ENCODE measurements at places on chromosomes 16 and 17.

- DNase-seq, result no peak
These were observed 51.4 kb downstream of the MFSD11 start for GRCh38 chr17:76789235-76789788.

- no peak for DNase-seq
These were observed 56.2 kb downstream of the MAP2K6 start for GRCh38 chr17:69470702-69471101.

GRCh38 chr16:70657956-70658355, 11.6 kb downstream of the IL34 start:
- no peak for DNase-seq

- no peak for DNase-seq
These were observed 57.8 kb upstream of the CIBAR2 start for GRCh38 chr16:85170066-85170491.

- DNase-seq, result no peak
These were observed 5.3 kb upstream of the TAOK1 start for GRCh38 chr17:29384901-29385300.

GRCh38 chr17:17350491-17351355, 47.5 kb downstream of the NT5M start:
- no peak for DNase-seq

DNA sequence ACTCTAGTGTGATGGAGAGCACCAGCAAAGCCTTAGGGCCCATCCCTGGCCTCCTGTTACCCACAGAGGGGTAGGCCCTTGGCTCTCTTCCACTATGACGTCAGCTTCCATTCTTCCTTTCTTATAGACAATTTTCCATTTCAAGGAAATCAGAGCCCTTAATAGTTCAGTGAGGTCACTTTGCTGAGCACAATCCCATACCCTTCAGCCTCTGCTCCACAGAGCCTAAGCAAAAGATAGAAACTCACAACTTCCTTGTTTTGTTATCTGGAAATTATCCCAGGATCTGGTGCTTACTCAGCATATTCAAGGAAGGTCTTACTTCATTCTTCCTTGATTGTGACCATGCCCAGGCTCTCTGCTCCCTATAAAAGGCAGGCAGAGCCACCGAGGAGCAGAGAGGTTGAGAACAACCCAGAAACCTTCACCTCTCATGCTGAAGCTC, at the start of gene CCL8:
Gene CCL8, plus strand, starts transcription at position 397 of the 445 bp plus-strand sequence. CDS start 67 bp downstream, outside the sequence.
- no peak for DNase-seq

- no peak for DNase-seq
These were observed 24.9 kb upstream of the LRRC37A start for GRCh38 chr17:46270032-46270431.

GRCh38 chr17:73637866-73638265, 6.4 kb downstream of the SDK2 start:
- DNase-seq, result no peak

DNA sequence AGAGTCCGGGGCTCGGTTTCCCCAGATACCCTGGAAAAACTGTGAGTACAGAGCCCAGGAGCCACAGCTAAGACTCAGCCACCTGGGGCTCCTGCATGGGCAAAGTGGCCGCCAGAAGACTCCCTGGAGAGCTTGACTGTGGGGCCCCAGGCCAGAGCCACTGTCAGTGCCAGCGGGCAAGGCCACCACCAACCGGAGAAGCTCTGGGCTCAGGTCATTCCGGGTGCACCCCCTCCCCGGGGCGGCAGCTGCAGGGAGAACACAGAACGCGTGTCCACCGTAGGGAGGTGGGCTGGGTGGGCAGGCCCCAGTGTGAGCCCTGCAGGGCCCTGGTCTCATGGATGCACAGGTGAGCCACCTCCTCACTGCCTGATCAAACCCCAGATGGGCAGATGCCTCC, 22.3 kb upstream of the RBFOX3 start:
- DNase-seq, result no peak

DNA sequence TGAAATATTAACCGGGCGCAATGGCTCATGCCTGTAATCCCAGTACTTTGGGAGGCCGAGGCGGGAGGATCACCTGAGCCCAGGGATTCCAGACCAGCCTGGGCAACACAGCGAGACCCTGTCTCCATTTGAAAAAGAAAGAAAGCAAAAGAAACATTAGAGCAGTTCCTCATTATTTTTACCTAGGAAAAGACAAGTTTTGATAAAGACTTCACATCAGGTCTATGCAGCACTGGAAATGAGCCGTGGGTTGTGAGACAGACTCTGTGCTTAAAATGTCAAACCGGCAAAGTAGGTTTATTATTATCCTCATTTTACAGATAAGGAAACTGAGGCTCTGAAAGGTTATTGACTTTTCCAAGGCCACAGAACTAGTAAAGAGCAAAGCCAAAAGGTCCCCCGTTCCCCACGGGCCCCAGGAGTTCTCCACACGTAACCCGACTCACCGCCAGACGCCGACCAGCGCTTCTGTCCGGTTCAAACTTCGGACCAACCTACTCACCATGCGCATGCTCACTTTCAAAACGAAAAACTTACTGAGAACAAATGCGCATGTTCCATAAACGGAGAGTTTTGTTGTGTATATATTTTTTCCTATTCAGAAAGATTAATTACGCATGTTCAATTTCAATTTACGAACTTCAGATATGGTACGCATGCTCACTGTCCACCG, 356 bp downstream of the TUBD1 start:
- DNase-seq, result peak; percentile 8

DNA sequence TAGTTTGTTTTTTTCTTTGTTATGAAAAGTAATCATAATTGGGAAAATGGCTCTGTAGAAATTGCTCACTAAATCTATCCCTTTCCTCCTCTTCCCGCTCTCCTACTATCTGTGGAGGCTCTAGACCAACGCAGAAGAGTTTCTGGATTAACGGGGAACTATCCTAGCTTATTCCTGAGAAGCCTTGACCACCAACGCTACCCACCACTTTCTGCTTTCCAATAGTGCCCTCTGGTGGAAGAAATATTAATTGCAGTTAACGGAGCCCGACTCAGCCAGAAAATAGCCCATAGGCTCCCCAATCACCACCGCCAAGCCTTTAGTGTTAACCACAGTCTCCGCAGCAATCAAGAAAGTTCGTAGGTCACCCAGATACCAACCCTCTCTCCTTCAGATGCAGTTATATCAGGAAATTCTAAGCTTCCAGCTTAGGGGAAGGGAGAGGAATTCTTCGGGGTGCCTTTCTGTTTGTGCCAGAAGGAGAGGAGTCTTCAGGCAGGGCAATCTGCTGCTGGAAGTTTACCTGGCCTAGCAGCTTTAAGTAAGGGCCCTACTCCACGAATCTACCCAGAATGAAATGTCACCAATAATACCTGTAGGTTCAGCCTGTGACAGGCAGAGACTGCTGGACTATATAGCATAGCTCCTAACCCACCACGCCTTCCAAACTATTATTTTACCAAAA, 23.0 kb upstream of the NSRP1 start:
- peak; percentile 56 for DNase-seq

- DNase-seq, result no peak
These were observed 204.0 kb upstream of the CCL2 start for GRCh38 chr17:34051046-34051445.

- DNase-seq, result peak; percentile 87
These were observed 1.2 kb downstream of the USP7 start for GRCh38 chr16:8962393-8963009.

DNA sequence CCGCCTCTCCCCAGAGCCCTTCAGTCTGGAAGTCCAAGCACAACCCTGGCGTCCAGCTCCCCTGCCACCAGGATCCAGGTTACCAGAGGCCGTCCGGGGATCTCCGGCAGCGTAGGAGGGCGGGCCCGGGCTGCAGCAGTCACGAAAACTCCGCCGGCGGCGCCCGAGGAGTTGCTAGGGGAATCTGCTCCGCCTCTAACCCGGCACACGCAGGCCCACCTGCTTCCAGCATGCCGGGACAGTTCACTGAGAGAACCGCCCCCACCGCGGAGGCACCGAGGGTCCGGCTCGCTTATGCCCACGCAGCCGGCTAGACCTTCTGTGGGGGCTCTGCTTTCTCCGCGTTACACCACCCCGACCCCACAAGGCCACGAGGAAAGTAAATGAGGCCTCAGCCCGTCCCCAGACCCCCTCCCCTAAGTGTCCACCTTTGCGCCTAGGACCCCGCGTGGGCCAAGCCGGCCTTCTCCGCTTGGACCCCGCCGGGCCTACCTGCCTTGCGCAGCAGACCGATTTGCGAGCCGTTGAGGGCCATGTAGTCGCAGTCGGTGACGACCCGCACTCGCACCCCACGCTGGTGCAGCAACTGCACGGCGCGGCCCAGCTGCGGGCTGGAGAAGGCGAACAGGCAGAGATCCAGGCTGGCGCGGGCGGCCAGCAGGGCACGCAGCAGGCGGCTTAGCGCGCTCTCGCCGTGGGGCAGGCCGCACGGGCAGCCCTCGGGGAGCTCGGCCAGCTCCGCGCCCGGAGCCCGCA, 587 bp downstream of the PLD6 start:
- peak; percentile 82 for DNase-seq

GRCh38 chr17:34400301-34400931, 37.4 kb upstream of the CCL1 start:
- no peak for DNase-seq

DNA sequence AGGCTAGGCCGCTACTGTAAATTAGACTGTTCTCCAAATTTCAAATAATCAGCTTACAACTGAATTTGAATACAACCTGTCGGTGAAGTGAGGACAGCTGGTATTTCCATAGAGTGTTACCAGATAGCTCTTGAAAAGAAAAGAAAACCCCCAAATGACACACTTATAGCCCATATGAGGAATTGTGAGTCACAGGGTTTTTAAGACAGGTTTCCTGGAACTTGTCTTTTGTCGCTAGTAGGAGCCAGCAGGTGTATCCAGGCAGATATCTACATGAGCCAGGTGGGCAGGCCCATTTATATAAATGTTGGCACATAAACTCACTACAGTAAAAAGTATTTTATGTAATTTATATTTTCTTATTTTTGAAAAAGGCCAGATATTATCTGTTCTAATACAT, 24.0 kb downstream of the TNRC6A start:
- DNase-seq, result peak; percentile 65

All from activated naive CD4-positive, alpha-beta T cell treated with anti-CD3 and anti-CD28 coated beads for 36 hours (primary cell).